ENCODE measurements at places on chromosomes 6 and 20. TPM values are rescaled to one million over a fixed set of nuclear protein-coding genes. Genes with fewer than 3 reads are reported as not detected.

The RUNX2 gene
- total RNA-seq, result 1.6 TPM

The PARD6B gene
- total RNA-seq, result 2.1 TPM

The RIPOR3 gene
- 25.7 TPM for total RNA-seq

The BPI gene
- 0.92 TPM for total RNA-seq

The PRPH2 gene
- 0.65 TPM for total RNA-seq

The MUC22 gene
- not detected for total RNA-seq

The BNIP5 gene
- total RNA-seq, result not detected

The TCF21 gene
- total RNA-seq, result 24.5 TPM

The SGK2 gene
- total RNA-seq, result 1.3 TPM

The CCDC170 gene
- 0.42 TPM for total RNA-seq

The HSPA1L gene
- 2.2 TPM for total RNA-seq

The MAP1LC3A gene
- 103 TPM for total RNA-seq

The FAM217A gene
- total RNA-seq, result not detected

The PGM3 gene
- total RNA-seq, result 9.9 TPM

The TSBP1 gene
- not detected for total RNA-seq

The CALHM4 gene
- not detected for total RNA-seq

The NOL4L gene
- 9.1 TPM for total RNA-seq

The PRR18 gene
- not detected for total RNA-seq

The KCNK16 gene
- total RNA-seq, result not detected

The TSHZ2 gene
- 10.3 TPM for total RNA-seq

The TAF4 gene
- 19.9 TPM for total RNA-seq

The VGLL2 gene
- total RNA-seq, result not detected

The C6orf132 gene
- total RNA-seq, result 1.6 TPM

The ID1 gene
- 744 TPM for total RNA-seq

The DCBLD1 gene
- total RNA-seq, result 5.4 TPM

The SLC4A11 gene
- total RNA-seq, result 0.11 TPM

The LY6G6D gene
- not detected for total RNA-seq

The GRIK2 gene
- total RNA-seq, result 3.7 TPM

The CNR1 gene
- 23.4 TPM for total RNA-seq

The RCAN2 gene
- 79.1 TPM for total RNA-seq

The HLA-DRA gene
- 223 TPM for total RNA-seq

The FAM162B gene
- 4.2 TPM for total RNA-seq

The CTCFL gene
- total RNA-seq, result not detected

The PAK5 gene
- 0.06 TPM for total RNA-seq

The C20orf144 gene
- not detected for total RNA-seq

The AVP gene
- total RNA-seq, result not detected

The RAMACL gene
- 2.9 TPM for total RNA-seq

The OR2J3 gene
- total RNA-seq, result not detected

The SLC35D3 gene
- total RNA-seq, result 0.11 TPM

The ANGPT4 gene
- under 0.01 TPM for total RNA-seq

The MYB gene
- 0.58 TPM for total RNA-seq

The C6orf58 gene
- not detected for total RNA-seq

The PTPRT gene
- 0.06 TPM for total RNA-seq

The NMBR gene
- not detected for total RNA-seq

The NHLRC1 gene
- 1.2 TPM for total RNA-seq

The VSX1 gene
- total RNA-seq, result not detected

The ELOVL4 gene
- 2.2 TPM for total RNA-seq

The REM1 gene
- total RNA-seq, result 8.5 TPM

The KIFC1 gene
- total RNA-seq, result 0.39 TPM

The MOXD1 gene
- total RNA-seq, result 32.2 TPM

The EFCAB8 gene
- total RNA-seq, result 0.17 TPM

The OR2H1 gene
- not detected for total RNA-seq

The GLP1R gene
- total RNA-seq, result not detected

The PAQR8 gene
- total RNA-seq, result 11.1 TPM

The RTN4IP1 gene
- 2.3 TPM for total RNA-seq

The EYS gene
- total RNA-seq, result not detected
